ENCODE measurements at places on chromosomes 1 and 21.

DNA sequence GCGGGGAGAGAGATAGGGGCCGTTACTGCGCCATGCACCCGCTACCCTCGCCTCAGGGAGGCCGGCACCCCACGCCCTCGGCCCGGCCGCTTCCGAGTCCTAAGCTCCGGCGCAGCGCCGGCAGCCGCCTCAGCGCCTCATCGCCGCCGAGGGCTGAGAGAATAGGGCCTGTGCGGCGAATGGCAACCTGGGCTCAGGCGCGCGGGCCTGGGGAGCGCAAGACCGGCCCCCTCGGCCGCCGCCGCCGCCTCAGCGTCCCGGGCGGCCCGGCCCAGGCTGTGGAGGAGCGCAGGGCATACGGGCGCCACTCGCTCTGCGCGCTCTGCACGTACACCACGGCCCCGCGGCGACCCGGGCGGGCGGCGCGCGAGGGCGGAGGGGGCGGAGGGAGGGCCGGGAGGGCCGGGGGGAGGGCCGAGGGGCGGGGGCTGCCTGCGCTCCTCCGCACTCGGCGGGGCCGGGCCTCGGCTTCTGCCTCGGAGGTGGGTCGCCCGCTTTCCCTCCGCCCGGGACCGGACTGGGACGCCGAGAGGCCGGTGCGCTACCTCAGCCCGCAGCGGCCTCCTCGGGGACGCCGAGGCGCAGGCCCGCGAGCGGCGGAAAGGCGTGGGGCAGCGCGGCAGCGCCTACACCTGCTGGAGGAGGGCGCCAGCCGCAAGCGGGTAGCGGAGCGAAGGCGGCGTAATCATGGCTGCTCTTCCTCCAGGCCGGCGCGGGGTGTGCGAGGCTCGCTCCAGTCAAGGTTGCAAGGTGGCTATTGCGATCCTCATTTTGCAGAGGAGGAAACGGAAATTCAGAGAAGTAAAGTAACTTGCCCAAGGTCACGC is at the start of gene EGLN1:
Gene EGLN1, minus strand, starts transcription at position 317 of the 827 bp plus-strand sequence. CDS start 399 bp downstream, outside the sequence.
- peak; percentile 77 for DNase-seq

DNA sequence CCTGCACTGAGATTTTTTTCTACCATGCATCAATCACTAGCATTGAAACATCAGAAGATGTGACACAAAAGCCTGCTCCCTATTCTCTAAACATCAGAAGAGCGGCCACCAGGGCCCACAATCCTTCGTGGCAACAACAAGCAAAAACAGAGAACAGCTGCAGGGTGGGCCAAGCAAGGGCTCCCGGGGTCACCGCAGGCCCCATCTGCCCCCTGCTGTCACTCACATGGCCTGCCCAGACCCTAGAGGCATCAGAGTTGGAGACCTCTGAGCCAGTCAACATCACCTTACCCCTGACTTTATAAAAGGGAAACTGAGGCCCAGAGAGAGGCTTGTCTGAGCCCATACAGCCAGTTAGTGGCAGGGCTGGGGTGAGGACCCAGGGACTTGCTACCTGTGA is 1.8 kb downstream of the LAPTM5 start:
- no peak for DNase-seq

DNA sequence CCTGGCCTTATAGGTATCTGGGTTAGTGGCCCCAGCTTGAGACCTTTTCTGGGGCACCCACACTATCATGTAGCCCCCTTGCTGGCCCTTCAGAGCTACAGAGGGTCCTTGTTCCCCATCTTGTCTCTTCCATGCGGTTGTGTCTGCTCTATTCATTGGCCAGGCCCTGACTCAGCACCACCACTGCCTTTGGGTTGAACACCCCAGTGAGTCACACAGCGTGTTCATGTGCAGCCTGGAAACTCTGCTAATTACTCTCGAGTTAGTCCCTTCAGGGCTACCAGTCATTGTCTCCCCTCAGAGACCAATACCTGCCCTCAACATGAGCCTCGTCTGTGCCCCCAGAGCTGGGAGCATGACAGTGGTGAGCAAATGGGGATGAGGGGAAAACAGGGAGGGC is 28.2 kb upstream of the IKBKE start:
- no peak for DNase-seq

GRCh38 chr1:36136535-36136934 is 11.5 kb upstream of the COL8A2 start:
- DNase-seq, result no peak

GRCh38 chr1:22711071-22711470 is 432 bp downstream of the EPHB2 start:
- no peak for DNase-seq

DNA sequence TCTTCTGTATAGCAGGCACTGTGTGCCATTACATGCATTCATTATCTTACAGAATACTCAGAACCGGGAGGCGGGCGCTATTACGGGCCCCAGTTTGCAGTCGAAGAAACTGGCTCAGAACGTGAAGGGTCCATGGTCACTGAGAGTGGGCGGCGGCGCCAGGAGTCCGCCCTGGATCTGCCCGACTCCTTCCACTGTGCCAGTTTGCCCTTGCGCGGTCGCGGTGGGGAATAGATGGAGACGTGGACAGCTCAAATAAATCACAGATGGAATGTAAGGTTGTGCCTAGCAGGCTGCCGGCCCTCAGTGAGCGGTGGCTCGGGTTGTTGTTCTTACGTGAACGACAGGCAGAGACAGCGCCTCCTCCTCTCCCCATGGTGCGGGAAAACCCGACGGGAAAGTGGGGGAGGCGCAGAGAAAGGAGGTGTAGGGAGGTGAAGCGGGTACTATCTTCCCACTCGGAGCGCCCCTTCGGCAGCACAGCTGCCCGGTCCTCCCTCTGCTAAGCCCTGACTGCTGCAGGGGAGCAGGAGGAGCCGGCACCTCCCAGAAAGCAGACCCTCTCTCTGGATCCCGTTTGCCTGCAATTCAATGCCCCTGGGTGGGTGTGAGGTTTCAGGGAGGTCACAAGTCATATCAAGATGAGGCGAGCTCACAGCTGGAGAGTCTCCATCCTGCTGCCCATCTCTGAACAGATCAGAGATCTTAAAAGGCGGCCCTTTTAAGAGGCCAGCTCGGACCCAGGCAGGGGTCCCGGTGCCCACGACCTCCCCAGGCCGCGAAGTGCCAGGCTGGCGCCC is 1.1 kb downstream of the COL9A2 start:
- no peak for DNase-seq

- no peak for DNase-seq
Observed at GRCh38 chr1:155219592-155220031, 11.1 kb downstream of the MTX1 start.

DNA sequence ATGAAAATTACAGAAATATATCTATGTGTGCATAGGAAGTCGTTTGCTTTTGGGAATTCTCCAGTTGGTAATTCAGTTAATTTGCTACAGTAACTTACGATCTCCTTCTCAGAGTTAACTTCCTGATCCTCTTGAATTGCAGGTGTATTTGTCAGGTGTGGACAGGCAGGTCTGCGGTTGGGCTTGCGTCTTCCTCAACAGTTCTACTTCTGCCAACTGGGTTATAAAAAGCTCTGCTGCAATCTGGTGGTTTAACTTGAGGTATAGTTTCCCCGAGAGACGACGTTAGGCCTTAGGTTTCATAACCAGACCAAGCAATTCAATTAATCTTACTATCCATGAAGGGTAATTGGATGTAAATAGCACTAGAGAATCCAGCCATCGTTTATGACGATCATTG is 88.2 kb downstream of the GABPA start:
- DNase-seq, result no peak

DNA sequence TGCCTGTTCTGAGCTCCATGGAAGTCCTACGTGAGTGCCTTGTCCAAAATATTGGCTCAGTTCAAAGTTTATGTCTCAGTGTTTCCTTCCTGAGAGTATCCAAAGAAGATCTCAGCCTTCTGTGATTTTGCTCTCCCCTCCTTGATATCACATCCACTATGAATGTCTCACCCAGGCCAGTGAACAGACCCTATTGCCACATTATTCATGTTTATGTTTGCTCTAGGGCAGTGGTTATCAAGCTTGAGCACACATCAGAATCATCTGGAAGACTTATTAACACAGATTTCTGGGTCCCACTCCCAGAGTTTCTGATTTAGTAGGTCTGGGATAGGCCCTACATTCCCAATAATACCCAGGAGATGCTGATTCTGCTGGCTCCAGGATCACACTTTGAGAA is 145.0 kb upstream of the FGGY start:
- no peak for DNase-seq

DNA sequence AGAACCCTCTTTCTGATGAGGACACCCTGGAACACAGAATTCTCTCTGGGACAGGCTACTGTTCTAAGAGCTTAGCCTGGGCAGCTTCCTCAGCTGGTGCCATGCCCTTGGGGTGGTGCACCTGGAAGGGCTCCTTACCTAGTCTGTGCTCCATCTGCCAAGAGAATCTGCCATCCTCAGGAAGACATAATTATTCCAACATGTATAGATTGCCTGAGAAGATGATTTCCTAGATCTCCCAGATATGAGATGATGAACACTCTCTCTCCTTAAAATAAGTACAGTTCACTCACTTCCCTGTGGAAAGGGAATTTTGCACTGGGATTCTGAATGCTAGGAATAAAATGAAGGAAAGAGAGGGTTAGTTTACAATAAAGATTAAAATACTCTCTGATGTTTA is 87.6 kb downstream of the NENF start:
- DNase-seq, result no peak

- DNase-seq, result no peak
Observed at GRCh38 chr1:179318491-179318890, 24.9 kb downstream of the SOAT1 start.

- DNase-seq, result peak; percentile 61
Observed at GRCh38 chr1:36342426-36343185, 19.2 kb upstream of the EVA1B start.

GRCh38 chr1:27539901-27540861 is 50.2 kb upstream of the WASF2 start:
- no peak for DNase-seq

GRCh38 chr1:195019385-195019784 is 1588.9 kb downstream of the KCNT2 start:
- DNase-seq, result no peak

DNA sequence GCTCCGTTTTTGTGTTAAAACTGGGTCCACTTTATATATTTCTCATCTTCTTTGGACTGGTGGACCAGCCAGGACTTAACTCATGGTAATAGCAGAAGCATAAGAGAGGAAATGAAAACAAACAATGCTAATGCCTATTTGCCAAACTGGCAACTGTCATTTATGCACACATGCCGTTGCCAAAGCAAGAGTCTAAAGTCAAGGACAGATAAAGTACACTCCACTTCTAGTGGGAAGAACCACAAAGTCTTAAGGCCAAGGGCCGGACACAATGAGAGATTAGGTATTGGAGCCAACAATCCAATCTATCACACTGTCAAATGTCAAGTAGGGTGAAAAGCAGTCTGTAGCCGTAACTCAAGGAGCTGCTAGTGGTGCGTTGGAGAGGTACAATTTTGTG is 157.7 kb downstream of the LYPLAL1 start:
- DNase-seq, result no peak

- no peak for DNase-seq
Observed at GRCh38 chr1:185238447-185238846, 78.6 kb downstream of the IVNS1ABP start.

- no peak for DNase-seq
Observed at GRCh38 chr1:178126741-178127185, 32.9 kb downstream of the RASAL2 start.

- no peak for DNase-seq
Observed at GRCh38 chr1:226624526-226624925, 76.0 kb downstream of the STUM start.

DNA sequence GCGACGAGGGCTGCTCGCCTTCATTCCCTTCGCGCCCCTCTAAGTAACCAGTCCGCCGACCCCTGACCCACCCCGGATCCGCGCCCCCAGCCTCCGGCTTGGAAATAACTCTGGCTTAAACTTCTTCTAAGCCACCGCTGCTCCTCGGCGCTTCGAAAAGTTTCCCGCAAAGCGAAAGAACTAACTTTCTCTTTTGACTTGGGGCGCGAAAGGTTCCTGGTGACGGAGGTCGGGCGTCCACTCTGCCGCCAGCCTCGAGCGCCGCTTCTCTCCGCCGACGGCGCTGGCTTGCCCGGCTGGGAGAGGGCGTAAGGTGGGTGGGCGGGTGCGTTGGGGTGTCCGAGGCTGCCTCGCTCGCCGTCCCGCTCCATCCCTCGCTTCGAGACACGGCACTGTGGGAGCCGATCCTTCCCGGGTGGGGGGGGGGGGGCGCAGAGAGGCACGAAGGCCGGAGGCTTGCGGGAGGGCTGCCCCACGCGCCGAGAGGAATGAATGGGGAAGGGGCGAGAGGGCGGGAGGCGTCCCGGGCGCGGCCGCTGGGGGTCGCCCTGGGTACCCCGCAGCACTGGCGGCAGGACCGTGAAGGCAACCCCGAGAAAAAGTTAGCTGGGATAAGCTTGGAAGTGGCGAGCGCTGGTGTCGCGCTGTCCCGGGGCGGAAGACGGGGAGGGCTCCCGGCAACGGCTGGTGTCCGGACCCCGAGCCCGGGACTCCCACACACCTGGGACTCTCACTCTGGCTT is 569 bp downstream of the ATF3 start:
- DNase-seq, result peak; percentile 18

- DNase-seq, result no peak
Observed at GRCh38 chr21:44999972-45000636, 60.3 kb downstream of the SLX9 start.

- no peak for DNase-seq
Observed at GRCh38 chr1:21541329-21541728, 32.1 kb downstream of the ALPL start.

DNA sequence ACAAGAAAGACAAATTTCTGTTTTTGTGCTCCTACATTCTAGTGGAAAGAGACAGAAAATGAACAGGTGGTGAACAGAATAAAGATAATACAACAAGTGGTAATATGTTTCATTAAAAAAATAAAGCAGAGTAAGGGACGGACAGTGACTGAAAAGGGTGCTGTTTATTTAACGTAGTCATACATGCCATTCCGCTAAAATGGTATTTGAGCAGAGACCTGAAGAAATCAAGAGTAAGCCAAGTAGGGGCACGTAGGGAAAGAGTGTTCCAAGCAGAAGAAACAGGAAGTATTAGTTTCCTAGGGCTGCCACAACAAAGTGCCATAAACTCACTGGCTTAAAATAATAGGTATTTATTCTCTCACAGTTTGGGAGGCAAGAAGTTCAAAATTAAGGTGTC is 65.6 kb upstream of the KCTD3 start:
- DNase-seq, result no peak

- DNase-seq, result no peak
Observed at GRCh38 chr21:19328954-19329353, 925.4 kb upstream of the TMPRSS15 start.

- DNase-seq, result no peak
Observed at GRCh38 chr1:58358346-58358745, 188.2 kb downstream of the OMA1 start.

- no peak for DNase-seq
Observed at GRCh38 chr1:205689479-205689878, 9.2 kb upstream of the SLC45A3 start.
